Suprapubic skin (tissue), 4 donors: ENCODE measurements at places on chromosomes 4 and X. TPM values are rescaled to one million over a fixed set of nuclear protein-coding genes. Genes with fewer than 3 reads are reported as not detected.

Gene MTMR8
- 0.42 TPM for total RNA-seq

- DNase-seq = no peak
Measured at GRCh38 chr4:80921441-80921840, 109.1 kb upstream of the BMP3 start.

DNA sequence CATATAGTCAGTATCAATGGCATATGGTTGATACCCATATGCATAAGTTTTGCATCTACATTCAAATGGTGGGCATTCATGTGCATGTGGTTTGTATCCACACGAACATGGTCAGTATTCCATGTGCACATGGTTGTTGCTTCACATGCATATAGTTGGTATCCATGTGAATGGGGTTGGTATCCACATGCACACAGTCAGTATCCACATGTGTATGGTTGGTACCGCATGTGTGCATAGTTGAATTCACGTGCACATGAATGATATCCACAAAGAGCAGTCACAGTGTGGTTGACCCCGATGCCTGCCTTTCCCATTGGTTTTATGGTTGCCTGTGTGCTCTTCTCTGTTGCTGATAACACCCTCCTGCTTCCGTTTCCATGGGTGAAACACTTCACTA lies 427.9 kb downstream of the STIM2 start:
- no peak for DNase-seq

DNA sequence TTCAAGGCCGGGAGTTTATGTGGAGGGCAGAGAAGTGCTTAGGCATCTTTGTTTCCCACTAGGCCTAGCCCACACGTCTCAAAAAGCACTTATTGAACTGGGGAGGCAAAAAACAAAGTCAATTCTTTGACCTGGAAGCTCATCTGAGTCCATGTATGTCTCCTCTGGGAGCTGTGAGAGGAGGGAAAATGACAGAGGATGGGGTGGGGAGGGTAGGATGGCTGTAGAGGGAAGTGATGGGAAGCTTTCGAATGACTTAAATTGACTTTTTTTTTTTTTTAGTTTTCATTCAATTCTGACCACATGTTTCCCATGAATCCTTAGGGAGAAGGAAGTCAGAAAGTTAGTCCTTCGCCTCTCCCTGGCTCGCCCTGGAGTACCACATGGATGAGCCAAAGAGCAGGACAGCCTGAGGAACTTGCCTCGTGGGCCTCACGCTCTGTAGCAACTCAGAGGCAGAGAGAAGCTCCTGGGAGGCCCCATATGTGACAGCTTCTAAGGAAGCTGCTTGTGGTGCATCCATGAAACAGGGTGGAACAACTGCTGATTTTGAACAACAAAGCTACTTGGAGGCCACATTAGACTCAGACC lies 45.0 kb downstream of the NHSL2 start:
- DNase-seq = no peak

- no peak for DNase-seq
Measured at GRCh38 chrX:53156207-53156596, 62.3 kb downstream of the KANTR start.

DNA sequence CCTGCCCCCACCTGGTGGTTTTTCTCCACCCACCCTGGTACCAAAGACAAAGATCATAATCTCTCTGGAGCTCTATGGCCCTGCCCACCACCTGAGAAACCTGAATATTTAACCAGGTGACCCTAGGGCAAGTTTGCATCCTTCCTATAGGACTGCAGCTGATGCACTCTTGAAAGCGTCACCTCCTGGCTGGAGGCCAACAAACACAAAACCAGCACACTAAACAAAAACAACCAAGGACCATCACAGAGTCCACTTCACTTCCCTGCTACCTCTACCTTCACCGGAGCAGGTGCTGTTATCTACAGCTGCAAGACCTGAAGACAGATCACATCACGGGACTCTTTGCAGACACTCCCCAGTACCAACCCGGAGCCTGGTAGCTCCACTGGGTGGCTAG lies 296.7 kb upstream of the FGF13 start:
- no peak for DNase-seq

GRCh38 chrX:40303256-40304077 lies 205.7 kb upstream of the BCOR start:
- no peak for DNase-seq

GRCh38 chr4:1964443-1964842 lies 44.3 kb downstream of the NELFA start:
- no peak for DNase-seq

GRCh38 chrX:24646006-24646405 lies 1.1 kb downstream of the PCYT1B start:
- DNase-seq = no peak

DNA sequence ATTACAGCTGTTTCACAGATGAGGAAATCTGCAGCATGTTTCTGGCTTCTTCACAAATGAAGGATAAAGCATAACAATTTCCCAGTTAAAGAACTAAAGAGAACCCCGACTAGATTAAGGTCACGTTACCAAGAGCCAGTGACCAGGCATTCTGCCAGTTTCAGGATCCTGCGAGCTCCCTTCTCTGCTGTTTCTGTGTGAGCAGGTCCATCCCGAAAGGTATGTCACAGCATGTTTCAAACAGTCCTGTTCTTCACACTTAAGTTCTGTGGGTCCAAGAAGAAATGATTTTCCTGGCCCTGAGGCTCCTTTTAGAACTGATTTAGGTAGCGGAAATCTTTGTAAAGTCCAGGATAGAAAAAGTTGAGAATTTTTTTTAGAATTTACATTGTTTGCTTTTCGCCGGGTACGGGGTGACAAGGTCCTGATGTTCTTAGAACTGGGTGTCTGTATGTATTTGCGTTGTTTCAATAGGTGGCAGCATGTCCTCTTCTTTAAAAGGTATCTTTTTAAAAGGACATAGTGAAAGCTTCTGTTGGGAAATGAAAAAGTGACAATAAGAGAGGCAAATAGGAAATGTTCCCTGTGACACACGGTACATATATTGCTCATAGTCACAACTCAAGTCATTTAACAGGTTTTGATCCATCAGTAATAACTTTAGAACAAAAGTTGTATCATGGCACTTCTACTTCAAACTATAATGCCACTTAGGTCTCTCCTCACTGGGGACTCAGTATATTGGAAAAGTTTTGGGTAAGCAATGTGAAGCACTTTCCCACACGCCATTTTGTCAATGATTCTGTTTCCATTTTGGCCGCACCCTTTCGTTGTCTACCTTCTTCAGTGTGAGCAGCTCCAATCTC lies 18.4 kb downstream of the IL21 start:
- DNase-seq = no peak

DNA sequence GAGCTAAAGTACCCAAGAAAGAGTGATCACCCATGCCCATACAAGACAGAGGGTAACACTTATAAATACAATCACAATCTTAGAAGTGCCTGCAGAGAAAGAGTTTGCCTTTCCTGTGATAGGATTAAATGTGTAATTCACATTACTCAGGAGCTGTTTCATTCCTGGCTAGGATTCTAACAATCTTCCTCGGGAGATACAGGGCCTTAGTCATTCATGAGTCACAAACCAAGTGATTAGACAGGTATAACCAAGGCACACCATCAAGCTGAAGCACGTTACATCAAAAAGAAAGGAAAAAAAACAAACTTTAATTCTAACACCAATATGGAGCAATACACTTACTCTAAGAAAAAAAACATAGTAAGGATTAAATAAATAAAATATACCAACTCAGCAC lies 14.9 kb downstream of the ABCG2 start:
- DNase-seq = no peak

Gene HOPX
- total RNA-seq = 405 TPM

GRCh38 chr4:76198411-76199237 lies 15.0 kb downstream of the SCARB2 start:
- DNase-seq = no peak

Gene PPP4R3C
- total RNA-seq = not detected

- no peak for DNase-seq
Measured at GRCh38 chr4:105714071-105714521, 5.5 kb downstream of the GSTCD start.

GRCh38 chrX:31287861-31288260 lies 216.0 kb upstream of the FTHL17 start:
- DNase-seq = no peak

DNA sequence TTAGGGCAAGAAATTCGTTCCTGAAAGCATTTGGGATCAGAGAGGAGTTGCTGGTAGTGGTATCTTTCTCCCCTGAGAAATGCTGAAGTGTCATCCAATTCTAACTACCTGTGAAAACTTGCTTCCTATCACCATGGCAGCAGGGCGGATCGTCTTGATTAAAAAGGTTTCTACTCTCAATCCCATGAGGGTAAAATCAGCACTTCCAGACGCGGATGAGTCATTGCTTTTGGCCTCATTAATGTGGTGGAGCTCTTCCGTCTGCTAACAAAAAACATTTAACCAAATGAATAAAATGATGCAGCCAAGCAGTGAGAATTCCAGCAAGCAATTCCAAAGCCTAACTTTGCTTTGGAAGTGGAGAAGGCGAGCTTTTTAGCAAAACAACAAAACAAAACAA lies 325.6 kb downstream of the CAMK2D start:
- DNase-seq = peak; percentile 75

DNA sequence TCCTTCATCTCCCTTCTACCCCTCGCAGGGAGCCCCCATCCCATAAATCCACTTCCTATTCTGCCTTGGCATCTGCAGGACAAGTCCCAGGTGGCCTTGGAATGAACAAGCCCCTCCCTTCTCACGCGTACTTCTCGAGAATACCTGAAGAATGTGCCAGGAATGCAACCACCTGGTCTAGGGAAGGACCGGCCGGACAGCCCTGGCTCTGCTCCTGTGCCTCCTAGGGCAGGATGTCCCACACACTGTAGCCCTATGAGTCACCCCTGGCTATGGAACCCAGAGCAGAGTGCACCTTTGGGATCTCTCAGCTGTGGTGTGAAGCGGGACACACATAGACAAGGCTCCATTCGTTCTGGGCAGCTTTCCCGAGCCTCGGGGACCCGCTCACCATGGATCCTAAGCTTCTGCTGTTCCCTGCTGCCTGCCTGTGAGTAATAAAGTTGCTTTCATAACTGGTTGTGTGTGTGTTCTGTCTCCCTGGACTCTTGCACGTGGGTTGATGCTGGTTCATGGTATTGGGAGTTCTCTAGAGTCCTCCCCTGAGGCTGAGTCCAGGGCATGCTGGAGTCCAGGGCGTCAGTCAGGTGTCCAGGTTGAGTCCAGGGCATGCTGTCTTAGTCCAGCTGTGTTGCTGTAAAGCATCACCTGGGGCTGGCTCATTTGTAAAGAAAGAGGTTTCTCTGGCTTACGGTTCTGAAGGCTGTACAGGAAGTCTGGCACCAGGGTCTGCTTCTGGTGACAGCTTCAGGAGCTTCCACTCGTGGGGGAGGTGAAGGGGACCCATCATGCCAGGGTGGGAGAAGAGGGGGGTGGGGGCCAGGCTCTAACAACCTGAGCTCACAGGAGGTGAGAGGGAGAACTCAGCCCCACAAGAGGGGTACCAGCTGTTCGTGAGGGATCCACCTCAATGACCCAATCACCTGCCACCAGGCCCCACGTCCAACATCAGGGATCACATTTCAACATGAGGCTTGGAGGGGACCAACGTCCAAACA lies 7.4 kb upstream of the PDE6B start:
- DNase-seq = peak; percentile 37

Gene SCML2
- 3.7 TPM for total RNA-seq

Gene NMU
- total RNA-seq = 39.2 TPM

- peak; percentile 69 for DNase-seq
Measured at GRCh38 chrX:1059576-1060561, 152.6 kb downstream of the CRLF2 start.

Gene GPR119
- total RNA-seq = not detected

GRCh38 chr4:53484911-53485657 lies 106.2 kb downstream of the LNX1 start:
- no peak for DNase-seq

Gene STOX2
- total RNA-seq = 14.6 TPM

Gene ADGRG4
- not detected for total RNA-seq

GRCh38 chr4:169582203-169582602 lies 30.2 kb downstream of the NEK1 start:
- DNase-seq = no peak

Gene RNF150
- total RNA-seq = 1.9 TPM

- DNase-seq = peak; percentile 59
Measured at GRCh38 chr4:1243451-1244080, 5.4 kb downstream of the CTBP1 start.

DNA sequence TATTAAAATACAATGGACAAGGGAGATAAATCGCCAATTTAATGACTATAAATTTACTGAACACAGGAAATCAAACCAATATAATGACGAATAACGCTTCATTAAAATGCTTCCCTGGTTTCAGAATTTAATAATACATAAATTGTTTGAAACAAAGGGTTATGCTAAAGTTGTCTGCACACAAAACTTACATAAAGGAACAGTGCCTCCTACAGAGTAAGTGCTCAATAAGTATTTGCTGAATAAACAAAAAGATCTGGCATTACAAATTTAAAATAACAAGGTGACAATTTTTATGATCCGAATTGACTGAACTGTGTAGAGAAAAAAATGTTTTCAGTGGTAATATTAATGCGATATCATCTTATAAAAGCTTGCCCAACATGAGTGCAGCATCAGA lies 69.6 kb downstream of the NOCT start:
- no peak for DNase-seq

DNA sequence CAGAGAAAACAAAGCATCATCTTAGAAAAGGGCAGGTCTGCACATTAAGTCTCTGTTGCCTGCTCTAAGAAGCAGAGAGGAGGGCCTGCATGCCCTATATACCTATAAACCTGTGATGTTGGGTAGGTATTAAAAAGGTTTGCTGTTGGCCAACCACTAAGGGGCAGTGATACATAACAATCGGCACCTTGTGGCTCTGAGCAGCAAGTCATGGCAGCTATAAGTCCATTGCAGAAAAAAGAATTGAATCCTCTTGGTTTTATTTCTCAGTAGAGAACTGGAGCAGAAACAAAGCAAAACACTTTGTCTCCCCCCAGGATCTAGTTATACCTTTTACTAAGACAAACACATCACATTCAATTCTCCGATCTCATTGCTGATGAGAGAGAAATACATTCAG lies 1364.4 kb downstream of the STIM2 start:
- DNase-seq = no peak

DNA sequence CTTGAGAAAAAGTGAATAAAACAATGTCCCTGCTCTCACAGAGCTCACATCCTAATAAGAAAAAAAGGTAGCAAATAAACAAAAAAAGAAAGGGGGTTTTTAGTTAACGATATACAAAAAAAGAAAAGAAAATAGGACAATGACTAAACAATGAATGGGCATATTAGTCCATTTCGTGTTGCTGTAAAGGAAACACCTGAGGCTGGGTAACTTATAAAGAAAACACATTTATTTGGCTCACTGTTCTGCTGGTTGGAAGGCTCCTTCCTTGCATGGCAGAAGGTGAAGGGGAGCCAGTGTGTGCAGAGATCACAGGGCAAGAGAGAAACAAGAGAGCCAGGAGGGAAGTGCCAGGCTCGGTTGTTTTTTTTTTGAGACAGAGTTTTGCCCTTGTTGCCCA lies 4.7 kb upstream of the KLF3 start:
- DNase-seq = no peak
